NT2/D1 (cell line): ENCODE measurements at places on chromosomes 12 and 14.
A peak's percentile ranks its signal among the peaks of the same experiment; 100 is the strongest.

GRCh38 chr12:49706351-49707127 lies 666 bp downstream of the FMNL3 start:
- DNase-seq, result no peak

DNA sequence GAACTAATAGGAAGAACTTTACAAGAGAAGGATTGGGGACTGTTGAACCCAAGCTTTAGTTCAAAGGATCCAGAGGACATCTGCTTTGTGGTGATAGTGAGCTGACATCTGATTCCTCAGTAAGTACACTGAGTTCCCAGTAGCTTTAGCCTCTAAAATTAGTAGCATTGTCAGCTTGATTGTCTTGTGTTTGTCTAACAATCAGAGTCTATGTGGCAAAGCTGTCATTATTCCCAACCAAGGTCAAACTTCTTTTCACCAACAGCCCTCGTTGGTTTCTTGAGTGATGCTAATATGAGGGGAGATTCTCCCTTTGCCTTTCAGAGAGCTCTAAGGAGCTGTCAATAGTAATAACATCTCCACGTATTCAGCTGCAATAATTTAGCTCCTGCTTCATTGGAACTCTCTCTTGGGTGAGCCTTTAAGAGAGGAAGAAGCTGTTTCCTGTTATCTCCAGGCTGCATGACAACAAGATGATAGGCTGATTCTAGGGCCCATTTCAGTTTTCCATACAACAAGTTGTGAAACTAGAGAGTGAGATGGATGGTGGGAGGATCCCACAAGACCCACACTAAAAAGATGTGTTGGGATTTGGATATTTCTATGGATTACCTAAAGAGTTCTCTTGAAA lies 46.7 kb downstream of the TGFB3 start:
- no peak for DNase-seq

GRCh38 chr12:113136990-113137511 lies 1.5 kb upstream of the RASAL1 start:
- DNase-seq, result no peak

GRCh38 chr14:36161776-36162175 lies 14.7 kb downstream of the PTCSC3 start:
- DNase-seq, result peak; percentile 5

GRCh38 chr12:51721282-51721940 lies 127.1 kb downstream of the FIGNL2 start:
- no peak for DNase-seq

GRCh38 chr12:84706374-84706773 lies 206.2 kb downstream of the SLC6A15 start:
- no peak for DNase-seq

- DNase-seq, result no peak
Observed at GRCh38 chr12:108332791-108333382, 6.2 kb downstream of the CMKLR1 start.

DNA sequence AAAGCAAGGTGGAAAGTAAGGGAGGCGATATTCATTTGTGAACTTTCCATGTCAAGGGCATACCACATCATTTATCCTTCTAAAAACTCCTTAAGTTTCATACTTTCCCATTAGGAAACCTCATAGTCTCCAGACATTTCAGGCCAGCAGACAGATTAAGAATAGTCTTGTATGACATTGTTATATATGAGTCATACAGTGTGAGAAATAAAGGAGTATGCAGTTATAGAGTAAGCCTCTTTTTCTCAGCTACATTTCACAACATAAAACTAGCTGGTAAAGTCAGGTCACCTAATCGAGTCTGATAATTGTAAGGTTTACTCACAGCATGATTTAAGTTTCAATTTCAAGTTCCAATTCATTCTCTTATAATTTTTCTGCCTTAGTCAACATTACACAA lies 164.3 kb downstream of the GRIP1 start:
- no peak for DNase-seq

DNA sequence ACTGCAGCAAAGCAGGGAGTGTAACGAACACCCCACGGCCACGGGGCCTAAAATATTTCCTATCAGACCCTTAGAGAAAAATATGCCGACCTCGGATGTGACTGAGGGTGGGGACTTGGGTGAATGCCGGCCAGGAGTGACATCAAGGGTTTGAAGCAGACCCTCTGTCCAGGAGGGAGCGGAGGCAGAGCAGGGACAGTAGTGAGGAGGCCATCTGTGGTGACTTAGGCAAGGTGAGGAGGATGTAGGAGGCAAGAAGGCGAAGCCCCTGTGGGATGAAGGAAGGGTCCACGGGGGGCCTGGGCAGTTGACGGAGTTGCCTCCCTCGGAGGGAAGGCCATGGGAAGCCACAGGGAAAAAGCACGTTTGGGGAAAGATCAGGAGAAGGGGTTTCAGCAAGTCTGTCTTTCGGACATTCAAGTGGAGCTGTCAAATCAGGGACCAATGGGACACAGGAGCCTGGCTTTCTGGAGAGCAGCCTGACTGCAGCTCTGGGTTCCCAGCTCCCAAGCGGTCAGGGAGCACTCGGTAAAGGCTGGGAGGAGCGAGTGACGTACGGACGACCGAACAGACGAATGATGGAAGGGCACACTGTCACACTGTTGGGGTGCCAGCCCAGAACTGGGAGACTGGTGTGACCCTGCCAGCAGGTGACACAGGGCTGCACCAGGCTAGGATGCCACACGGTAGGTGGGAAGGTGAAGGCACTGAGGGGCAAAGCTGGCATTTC lies 74.3 kb downstream of the MOK start:
- DNase-seq, result no peak

DNA sequence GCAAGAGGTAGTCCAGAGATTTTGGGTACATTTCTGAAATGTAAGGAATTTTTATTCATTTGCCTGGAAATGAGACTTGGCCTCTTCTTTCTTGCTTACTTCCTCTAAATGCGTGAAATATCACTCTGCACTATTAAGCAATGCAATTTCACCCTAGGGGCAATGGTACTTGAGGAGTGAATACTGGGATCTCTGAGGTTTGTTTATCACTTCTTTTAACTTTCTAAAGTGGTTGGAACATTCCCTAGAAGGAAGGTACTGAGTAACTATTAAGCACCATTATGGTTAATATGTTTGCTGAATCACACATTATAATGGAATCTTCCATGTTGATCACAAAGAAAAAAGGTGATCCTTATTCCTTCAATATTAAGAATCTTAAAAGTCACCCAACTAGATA lies 120.9 kb upstream of the CAND1 start:
- no peak for DNase-seq

GRCh38 chr12:71694099-71694820 lies 8.4 kb downstream of the TMEM19 start:
- no peak for DNase-seq

DNA sequence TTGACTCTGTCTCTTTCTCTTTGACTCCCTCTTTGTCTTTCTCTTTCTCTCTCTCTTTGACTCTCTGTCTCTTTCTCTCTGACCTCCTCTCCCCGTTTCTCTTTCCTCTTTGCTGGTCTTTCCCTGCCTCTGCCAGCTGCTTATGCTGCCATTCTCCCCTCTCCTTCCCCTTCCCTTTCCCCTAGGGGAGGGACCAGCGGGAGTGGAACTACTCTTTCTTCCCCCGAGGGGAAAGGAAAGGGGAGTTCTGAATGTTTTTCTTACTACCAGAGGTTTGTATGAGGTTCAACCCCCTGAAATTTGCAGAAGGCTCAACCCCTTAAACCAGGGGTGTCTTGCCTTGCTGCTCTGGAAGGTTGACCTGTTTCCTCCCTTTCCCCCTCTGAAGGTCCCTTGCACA lies 24.7 kb upstream of the RNASE1 start:
- no peak for DNase-seq

GRCh38 chr12:60805364-60805763 lies 1209.5 kb downstream of the SLC16A7 start:
- DNase-seq, result no peak

GRCh38 chr12:124107351-124107750 lies 134.3 kb downstream of the ZNF664 start:
- no peak for DNase-seq

DNA sequence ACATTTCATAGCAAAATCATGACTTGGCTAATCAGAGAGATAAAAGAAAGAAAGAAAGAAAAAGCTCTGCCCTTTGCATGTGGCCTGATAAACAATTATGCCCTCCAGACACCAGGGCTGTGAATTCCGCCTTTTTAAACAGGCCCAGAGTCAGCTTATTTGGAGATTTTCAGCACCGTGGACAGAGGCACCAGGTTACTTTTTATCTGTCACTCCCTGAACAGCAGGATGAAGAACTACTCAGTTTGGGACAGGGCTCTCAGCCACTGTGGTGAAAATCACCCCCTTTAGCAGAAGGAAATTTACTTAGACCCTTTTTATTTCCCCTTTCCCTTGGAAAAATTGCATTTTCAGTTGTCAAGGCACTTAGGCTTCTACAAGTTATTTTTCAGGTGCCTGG lies 359.9 kb downstream of the NRXN3 start:
- peak; percentile 50 for DNase-seq

GRCh38 chr12:123483602-123484248 lies 25.8 kb downstream of the SNRNP35 start:
- no peak for DNase-seq

DNA sequence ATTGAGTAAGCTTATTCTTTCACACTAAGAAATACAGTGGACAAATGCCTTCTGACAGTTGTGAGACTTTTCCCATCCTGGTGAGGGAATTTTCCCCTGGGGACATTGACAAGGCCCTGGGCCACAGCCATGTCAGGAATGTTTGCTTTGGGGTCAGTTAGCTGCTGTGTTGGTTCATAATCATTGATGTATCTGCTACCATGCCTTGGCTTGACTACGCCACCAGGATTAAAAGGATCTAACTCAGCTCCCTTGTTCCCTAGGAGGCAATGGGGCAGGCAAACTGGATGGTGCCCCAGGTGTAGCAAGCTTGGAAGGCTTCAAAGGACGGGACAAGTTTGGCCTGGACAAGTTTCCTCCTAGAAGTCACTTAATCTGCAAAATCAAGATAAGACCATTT lies 3.1 kb upstream of the CCDC88C start:
- DNase-seq, result no peak

- DNase-seq, result no peak
Observed at GRCh38 chr12:88952562-88952942, 372.3 kb upstream of the KITLG start.
